ENCODE measurements at places on chromosomes 3 and 15. TPM values are rescaled to one million over a fixed set of nuclear protein-coding genes. Genes with fewer than 3 reads are reported as not detected.

The GAP43 gene
- not detected for total RNA-seq

GRCh38 chr3:169575381-169575780, 88.1 kb downstream of the MECOM start:
- no peak for DNase-seq

GRCh38 chr15:50872832-50873426, 35.6 kb upstream of the AP4E1 start:
- no peak for DNase-seq

The EIF4E3 gene
- 2.3 TPM for total RNA-seq

DNA sequence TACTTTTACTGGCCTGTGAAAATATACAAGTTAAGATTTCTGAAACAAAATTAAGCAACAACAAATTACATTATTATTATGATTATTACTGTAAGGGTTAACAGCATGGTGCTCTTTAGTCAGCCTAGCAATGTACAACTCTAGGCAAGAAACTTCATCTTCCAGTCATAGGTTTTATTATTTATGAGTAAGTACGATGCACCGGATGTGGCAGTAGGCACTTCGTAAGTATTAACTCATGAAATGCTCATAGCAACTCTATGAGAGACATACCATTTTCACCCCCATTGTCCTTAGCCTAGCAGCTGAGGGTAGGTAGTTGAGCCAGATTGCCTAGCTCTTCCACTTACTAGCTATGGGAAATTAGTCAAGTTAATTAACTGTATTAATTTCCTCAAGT, 68.0 kb upstream of the PTPRG start:
- no peak for DNase-seq

DNA sequence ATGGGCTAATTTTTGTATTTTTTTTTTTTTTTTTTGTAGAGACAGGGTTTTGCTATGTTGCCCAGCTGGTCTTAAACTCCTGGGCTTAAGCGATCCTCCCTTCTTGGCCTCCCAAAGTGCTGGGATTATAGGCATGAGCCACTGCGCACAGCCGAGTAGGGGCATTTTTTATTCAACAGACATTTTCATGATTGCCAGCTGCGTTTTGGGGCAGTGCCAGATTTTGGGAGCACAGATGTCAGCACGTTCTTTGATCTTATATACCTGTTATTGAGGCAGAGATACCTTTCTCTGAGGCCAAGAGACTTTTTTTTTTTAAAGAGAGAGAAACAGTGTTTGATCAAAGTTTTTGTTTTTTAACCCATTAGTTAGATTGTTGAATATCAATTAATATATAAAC, 16.8 kb downstream of the NEO1 start:
- DNase-seq: no peak

DNA sequence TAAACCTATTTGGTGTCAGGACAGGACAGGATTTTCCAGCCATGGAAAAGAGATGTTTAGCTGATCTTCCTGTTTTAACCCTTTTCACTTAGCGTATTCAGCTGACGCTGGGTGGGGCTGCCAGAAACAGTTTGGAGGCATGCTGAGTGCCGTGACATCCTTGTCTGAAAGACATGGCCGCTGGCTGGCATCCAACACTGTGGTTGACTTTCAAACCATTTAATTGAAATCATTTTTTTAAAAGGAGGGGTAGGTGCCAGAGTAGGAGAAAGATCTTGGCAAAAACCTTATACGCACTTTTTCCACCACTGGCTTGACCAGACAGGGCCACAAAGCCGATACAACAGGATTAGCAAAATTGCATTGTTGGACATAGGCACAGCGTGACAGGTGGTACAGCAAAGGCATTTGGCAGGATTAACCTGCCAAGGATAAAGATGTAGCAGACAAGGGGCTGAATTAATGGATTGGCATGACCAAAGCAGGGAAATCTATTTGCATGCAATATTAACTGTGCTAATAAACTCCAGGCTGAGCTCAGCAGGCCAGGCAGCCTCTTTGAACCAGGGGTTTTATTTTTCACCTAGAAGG, 131.8 kb upstream of the TOPAZ1 start:
- DNase-seq: no peak

GRCh38 chr15:25939122-25939521, 76.0 kb upstream of the ATP10A start:
- no peak for DNase-seq

- no peak for DNase-seq
Measured at GRCh38 chr3:95280711-95281352, 1218.0 kb downstream of the NSUN3 start.

DNA sequence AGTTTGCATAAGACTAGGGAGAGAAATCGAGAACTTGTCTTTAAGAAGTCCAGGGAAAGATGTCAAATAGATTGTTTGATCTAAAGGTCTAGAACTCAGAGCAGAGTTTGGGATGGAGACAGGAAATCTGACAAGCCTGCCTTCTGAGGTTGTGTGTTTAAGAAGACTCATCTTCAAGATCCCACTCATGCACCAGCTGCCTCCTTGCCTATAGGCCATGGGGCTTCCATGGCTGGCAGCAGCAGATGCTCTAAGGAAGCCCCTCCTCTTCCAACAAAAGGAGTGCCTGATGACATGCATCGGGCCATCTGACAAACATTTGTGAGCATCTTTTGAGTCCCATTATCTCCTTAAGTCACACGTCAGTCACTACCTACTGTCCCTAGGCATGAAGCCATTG, 47.4 kb downstream of the WNT5A start:
- DNase-seq: no peak

The GRM7 gene
- total RNA-seq: not detected

- DNase-seq: peak; percentile 26
Measured at GRCh38 chr3:100033184-100033583, 81.1 kb downstream of the FILIP1L start.

- no peak for DNase-seq
Measured at GRCh38 chr3:152348436-152349177, 79.9 kb downstream of the MBNL1 start.

The KLHL6 gene
- not detected for total RNA-seq

- DNase-seq: no peak
Measured at GRCh38 chr3:166526881-166527280, 689.7 kb upstream of the BCHE start.

DNA sequence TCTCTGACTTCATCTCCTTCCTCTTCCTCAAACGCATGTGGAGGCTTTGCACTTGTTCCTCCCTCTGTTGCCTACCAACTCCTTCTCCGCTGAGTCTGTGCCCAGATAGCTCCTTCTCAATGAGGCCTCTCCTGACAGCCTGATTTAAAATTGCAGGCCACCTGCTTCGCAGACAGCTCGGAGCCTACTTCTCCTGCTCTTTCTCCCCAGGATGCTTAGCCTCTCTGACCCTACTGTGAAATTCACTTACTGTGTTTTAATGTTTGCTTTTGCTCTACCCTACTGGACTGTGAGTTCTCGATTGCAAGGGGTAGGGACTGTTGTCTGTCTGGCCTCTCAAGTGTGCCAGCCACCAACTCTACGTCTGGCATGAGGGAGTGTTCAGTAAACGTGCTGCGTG, 83.4 kb downstream of the EEFSEC start:
- no peak for DNase-seq

DNA sequence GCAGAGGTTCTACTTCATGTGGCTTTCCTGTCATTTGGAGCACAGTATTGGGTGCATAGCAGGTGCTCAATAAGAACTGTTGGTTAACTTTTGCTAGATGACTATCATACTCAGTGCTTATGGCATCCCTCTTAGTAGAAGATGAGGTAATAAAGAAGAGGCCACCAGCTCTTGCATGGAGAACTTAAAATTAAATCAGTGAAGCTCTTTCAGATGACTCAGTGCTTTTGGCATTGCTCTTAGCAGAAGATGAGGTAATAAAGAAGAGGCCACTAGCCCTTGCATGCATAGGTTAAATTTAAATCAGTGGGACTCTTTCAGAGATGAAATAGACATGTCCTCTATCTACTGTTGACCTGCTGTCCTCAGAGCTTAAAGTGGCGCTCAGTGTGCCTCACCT, 109.4 kb upstream of the FGF7 start:
- no peak for DNase-seq

DNA sequence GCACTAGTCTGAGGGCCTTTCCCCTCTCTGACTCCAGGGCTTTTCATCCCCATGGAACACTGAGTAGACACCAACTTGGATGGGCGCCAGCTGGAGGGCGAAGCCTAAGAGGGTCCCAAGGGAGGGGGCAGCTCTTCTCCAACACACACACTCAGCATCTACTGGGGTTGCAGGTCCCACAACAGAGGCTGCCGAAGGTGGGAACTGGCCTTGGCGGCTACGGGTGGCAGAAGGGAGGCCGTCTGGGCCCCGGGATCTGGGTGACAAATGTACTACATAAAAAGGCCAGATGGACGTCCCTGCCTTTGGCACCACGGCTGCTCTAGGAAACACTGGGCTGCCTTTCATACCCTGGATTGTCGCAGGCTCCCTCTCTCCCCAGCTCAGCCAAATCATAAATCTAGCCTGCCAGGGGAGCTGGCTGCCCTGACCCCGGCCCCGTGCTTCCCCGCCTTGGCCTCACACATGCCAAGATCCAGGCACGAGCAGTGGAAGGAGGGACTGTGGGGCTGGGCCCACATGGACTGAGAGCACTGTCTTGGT, 31.5 kb downstream of the SEMA5B start:
- DNase-seq: no peak

The IL17RD gene
- total RNA-seq: not detected

The BTLA gene
- not detected for total RNA-seq

The PTX3 gene
- total RNA-seq: 10.5 TPM

DNA sequence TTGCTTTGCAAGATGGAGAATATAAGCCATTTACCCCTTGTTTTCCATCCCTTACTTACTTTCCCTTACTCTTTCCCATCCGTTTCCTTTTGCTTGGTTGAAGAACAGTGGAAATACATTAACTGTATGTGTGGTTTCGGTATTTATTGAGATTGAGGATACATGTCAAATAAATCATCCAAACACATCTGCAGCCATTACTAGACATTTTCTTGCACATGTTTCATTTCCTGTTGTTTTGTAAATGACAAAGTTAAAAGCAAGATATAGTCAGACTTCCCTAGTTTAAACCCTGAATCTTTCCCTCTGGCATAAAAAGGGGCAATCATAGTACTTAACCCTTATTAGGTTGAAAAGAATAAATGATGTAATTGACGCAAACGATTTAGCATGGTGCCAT, 82.1 kb upstream of the BCHE start:
- no peak for DNase-seq

DNA sequence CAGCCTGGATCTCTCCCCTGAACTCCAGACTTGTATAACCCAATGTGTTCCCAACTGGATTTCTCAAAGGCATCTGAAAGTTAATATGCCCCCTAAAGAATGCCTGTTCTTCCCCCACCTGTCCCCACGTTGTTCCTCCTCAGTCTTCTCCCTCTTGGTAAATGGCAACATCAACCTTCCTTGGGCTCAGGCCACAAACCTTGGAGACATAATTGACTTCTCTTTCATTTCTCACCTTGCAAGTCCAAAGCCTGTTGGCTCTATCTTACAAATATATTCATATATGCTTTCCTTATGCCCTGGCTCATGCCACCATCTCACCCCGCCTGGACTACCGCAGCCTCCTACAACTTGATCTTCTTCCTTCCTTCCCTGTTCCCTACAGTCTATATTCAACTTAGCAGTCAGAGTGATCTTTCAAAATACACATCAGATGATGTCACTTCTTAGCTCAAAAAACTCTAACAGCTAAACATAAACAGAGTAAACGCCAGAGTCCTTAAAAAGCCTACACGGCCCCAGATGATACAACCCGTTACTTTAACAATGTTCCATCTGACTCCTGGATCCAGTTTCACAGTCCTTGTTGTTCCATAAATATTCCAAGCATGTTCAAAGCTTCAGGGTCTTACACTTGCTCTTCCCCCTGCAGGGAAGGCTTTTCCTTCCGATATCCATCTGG, 66.2 kb downstream of the ETV5 start:
- DNase-seq: no peak

The SIDT1 gene
- not detected for total RNA-seq

The HTR3E gene
- not detected for total RNA-seq

The GOLGA8T gene
- not detected for total RNA-seq

GRCh38 chr3:194045289-194045688, 90.7 kb upstream of the HES1 start:
- no peak for DNase-seq

- DNase-seq: no peak
Measured at GRCh38 chr3:99188936-99189335, 287.4 kb upstream of the DCBLD2 start.
